ENCODE measurements at places on chromosomes 11 and 22.

DNA sequence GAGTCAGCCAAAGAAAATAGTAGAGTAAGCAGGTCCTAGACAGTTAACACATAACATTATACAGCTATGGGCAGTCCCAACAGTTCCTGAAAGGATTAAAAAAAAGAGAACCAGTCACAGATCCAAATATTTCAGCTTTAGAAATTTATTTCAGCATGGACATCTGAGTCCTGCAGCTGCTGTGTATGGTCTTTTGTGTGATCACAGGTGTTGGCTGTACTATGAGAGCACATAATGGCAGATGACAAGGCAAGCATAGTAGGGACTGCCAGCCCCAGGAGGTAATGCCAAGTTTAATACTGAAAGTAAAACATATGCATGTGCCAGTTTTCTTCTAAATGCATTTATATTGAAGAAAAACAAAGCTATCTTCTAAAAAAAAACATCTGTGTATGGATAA is 158.1 kb downstream of the GRIA4 start:
- no peak for DNase-seq

GRCh38 chr11:124760806-124761205 is 1.3 kb downstream of the ESAM start:
- no peak for DNase-seq

GRCh38 chr11:1276041-1276790 is 33.2 kb downstream of the TOLLIP start:
- no peak for DNase-seq

GRCh38 chr11:77819921-77820564 is 479 bp downstream of the RSF1 start:
- peak; percentile 42 for DNase-seq

DNA sequence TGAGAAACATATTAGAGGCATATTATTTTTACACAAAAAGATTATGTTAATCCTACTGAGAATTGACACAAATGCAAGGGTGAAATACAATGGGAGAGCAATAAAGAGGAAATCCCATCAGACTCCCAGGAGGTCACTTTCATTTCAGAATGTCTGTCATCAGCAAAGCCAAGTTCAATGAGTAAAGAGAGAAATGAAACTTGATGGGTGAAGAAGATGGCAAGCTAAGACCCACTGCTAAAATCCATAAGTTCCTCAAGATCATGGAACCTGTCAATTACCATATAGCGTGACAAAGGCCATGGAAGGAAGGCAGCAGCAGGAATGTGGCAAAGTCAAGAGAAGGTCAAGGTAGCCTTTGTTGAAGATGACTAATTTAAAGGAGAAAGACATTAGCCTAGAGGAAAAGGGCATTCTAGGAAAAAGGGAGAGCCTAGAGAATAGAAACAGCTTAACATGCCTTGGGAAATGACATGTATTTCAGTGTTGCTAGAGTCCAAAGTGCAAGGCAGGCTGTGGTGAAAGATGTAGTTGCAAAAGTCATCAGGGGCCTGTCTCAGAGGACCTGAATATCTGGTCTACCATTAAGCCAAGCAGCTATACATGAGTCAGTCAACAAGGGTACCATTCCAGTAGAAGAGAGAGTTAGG is 43.1 kb downstream of the FAM168A start:
- no peak for DNase-seq

GRCh38 chr11:64801158-64801464 is 1.9 kb downstream of the MAP4K2 start:
- DNase-seq: no peak

DNA sequence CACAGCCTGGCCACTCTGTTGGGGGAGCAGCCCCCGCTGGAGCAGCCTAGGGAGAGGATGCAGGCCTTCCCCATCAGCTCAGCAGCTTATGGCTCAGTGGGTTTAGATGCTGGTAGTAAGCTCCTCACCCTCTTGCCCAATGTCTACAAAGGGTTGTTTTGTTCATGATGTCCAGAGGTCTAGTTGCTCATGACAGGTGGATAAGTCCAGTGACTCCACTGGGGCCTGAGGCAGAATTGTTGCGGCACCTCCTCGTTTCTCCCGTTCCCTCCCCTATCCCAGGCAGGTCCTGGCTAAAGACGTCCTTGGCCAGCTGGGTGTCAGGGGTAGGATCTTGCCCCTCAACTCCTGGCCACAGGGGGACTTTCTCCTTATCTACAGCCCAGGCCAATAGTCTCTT is 233.5 kb upstream of the B3GAT1 start:
- no peak for DNase-seq

GRCh38 chr11:92830377-92831155 is 138.9 kb upstream of the MTNR1B start:
- DNase-seq: no peak

DNA sequence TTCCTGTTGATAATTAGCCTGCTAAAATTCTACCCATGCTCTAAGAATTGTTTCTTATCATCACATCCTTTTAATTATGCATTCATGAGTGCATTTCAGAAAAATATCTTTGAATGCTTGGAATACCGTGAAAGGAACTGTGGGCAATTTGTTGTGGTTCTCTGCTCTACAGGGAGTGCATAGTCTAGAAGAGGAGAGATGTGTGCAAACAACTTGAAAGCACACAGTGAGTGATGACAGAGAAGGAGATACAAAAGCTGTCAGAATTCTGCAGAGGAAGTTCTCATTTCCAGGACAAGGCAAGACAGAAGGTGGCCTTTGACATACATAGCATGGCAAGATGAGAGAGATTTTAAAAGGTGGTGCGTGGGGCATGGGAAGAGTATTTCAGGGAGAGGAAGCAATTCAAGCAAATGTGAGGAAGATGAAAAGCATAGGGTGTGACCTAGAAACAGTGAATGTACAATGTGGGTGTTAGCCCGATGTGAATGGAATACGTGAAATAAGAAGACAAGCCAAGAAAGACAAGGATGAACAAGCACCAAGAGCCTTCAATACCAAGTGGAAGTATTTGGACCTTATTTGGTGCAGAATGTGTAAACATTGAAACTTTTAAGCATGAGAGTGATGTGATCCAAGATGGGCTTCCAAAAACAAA is 5.0 kb downstream of the MMP8 start:
- DNase-seq: no peak

- DNase-seq: no peak
Observed at GRCh38 chr11:83287631-83288030, 1.5 kb upstream of the CCDC90B start.

DNA sequence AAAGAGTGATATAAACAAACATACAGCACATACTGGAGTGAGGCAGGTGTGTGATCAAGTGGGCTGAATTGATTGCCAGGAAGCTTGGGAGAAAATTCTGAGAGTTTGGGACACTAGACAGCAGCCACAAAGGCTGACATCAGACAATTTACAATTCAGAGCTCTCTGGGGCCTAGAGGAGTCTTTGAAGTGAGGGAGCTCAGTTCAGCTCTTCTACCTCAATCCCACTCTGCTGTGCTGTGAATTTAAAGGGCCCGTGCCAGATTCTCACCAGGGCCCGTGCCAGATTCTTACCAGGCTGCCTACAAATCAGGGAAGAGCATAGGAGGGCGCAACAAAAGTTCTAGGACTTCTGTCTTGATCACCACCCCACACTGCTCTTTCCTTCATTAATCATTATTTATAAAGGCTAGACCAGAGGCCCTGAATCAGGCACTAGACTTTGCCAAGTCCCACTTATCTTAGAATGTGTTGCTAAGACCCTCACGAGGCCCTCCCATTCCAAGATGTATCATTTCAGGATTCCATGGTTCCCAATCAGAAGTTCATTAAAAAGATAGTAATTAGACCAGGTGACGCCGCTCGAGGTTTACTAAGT is 112.4 kb downstream of the KIRREL3 start:
- DNase-seq: no peak

DNA sequence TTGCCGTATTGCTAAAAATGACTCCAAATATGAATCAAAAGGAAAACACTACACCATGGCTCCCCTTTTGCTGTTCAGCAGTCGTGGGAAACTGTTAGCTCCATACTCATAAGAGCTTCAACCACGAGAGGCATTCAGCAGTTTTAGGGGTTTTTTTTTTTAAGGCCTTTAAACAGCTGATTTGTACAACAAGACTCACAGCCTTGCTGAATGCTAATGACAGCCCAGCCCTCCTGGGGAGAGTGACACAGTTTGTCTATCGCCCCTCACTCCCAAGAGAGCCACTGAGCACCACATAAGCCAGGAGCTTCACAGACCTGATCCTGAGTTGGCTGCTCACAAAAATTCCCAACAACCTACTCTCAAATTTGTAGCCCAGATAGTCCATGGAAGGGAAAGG is 32.4 kb downstream of the GALNT18 start:
- no peak for DNase-seq

DNA sequence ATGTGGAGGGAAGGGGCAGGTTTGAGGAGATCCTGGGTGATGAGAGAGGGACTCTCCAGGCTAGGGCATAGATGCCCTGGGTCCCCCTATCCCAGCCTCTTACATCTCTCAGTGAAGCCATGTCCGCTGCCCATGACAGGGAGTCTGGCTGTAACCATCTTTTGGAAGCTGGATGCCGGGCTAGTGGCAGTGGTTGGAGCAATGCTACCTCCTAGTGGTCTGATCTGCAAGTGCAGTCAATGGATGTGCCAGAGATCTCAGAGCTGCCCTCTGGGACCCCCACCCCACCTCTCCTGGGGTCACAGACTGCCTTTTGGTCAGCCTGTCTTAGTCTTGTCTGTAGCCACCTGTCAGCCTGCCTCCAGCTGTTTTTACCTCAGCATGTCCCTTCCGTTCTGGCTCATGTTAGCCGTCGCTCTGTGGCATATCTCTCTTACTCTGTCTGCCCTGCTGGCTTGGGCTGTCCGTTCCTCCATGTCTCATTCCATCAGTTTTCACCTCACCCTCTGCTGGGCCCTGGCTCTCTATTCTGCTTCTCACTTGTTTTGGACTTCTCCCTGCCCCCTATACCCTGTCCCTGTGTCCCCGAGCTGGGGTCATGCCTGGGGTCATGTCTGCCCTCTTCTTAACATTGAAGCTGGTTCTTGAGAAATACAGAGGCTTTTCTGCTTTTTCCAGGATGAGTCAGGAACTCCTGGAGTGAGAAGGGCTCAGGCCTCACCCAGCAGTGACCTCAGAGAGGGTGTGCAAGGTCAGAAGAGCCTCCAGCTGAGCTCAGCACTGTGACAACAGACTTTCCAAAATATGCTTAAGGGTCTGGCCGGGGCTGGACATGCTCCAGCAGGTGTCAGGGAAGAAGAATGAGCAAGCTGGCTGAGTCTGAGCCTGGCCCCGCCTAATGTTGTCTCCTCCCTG is 52.0 kb upstream of the THY1 start:
- peak; percentile 65 for DNase-seq

- no peak for DNase-seq
Observed at GRCh38 chr22:34410111-34410510, 489.8 kb upstream of the LARGE1 start.

- DNase-seq: peak; percentile 26
Observed at GRCh38 chr11:100930185-100930778, 199.3 kb downstream of the PGR start.

- peak; percentile 80 for DNase-seq
Observed at GRCh38 chr11:71489311-71490043, 36.5 kb downstream of the NADSYN1 start.

GRCh38 chr11:86941871-86942599 is 13.2 kb downstream of the FZD4 start:
- no peak for DNase-seq

GRCh38 chr11:61815790-61816735 is 740 bp downstream of the FADS1 start:
- DNase-seq: peak; percentile 75

- DNase-seq: no peak
Observed at GRCh38 chr11:73430326-73430725, 54.1 kb downstream of the RELT start.

DNA sequence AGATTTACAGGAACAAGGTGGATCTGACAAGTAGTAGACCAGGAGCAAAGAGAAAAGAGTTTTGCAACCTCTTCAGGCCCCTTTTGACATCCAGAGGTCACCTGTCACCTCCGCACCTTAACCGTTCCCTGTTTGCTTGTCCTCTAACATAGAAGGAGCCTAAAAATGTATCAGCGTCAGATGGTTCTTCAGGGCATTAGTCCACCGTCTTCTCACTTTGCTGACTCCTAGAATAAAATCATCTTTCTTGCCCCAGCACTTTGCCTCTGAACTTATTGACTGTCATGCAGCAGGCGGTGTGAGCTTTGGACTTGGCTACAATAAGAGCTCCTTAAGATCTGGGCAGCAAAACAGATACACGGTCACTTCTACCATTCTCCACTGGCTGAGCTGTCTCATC is 339.7 kb upstream of the B3GAT1 start:
- no peak for DNase-seq

DNA sequence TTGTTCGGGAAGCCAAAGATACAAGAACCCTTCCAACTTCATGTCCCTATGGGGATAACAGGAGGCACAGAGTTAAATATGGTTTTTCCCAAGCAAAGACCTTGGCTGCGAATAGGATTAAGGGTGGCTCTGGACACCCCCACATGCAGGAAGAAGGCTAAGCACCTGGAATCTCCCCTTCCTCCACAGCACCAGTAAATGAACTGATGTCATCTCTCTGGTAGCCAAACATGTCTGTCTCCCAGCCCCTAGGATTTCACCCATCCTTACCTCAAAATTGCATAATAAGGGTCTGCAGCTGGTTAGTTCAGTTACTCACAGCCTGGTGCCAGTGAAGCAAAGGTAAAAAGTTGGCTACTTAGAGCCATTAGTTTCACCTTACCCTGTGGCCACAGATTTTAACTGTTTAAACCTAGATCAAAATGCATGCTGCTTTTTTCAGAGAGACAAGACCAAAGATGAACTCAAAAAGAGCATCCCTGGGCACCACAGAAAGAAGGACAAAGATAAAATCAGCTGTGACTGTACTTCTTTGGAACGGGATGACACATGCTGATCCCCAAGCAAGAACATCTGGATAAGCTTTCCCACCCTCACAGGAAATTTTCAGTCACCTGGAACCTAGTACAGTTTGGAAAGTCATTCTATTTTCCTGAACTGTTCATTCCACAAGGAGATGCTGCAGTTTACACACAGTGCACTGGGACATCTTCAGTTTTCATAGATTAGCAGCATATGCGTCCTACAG is 77.2 kb upstream of the AKIP1 start:
- DNase-seq: peak; percentile 4

DNA sequence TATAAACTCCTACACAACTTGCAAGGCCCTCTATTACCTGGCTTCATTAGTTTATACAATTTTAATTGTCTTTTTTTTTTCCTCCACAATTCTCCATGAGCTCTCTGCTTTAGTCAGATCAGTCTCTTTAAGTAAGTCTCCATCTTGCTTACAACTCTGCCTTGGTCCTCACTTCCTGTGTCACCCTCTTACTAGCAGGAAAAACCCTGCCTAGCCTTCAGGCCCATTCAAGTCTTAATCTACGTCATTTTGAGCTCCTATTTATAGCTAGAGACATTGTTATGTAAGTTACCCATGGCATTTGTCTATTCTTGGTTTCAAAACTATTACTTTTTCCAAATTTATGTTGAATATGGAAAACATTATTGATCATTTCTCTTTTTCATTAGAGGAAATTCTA is 177.4 kb downstream of the SBF2 start:
- DNase-seq: no peak

- DNase-seq: peak; percentile 91
Observed at GRCh38 chr11:68257477-68258362, 14.1 kb downstream of the C11orf24 start.

- no peak for DNase-seq
Observed at GRCh38 chr11:46363455-46364005, 16.3 kb downstream of the DGKZ start.

- DNase-seq: no peak
Observed at GRCh38 chr22:25663654-25664053, 78.3 kb upstream of the MYO18B start.

- no peak for DNase-seq
Observed at GRCh38 chr11:130006929-130007328, 4.3 kb upstream of the PRDM10 start.

GRCh38 chr11:122665861-122666260 is 10.3 kb downstream of the UBASH3B start:
- DNase-seq: no peak

GRCh38 chr11:119195680-119196079 is 10.4 kb downstream of the NHERF4 start:
- DNase-seq: no peak

All from activated CD4-positive, alpha-beta T cell treated with anti-CD3 and anti-CD28 coated beads, Interleukin-10, Interleukin-2, amounts not matched to agents 100 ng/mL and 50 ng/mL, durations not matched to agents 16 hours and 8 hours (primary cell).